Hepatic stellate cell (primary cell): ENCODE measurements at places on chromosomes 1 and 21.

DNA sequence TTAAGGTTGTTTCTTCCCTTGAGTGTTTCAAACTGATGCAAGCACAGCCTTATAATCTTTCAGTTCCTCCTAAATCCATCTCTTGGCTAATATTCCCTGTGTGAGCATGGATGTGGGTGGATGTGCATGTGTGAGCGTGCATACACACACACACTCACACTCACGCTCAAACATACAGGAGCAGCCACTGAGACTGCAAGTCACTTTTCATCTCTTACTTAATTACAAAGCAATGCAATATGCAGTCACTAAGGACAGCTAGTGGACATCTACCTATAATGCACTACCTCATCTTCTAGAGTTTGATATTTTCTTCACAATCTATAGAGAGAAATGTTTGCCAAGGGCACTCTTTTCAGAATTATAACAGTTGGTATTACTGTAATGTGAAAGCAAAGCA lies 1.4 kb downstream of the ESRRG start:
- no peak for DNase-seq

GRCh38 chr1:13916530-13916929 lies 216.5 kb downstream of the PRDM2 start:
- no peak for DNase-seq

DNA sequence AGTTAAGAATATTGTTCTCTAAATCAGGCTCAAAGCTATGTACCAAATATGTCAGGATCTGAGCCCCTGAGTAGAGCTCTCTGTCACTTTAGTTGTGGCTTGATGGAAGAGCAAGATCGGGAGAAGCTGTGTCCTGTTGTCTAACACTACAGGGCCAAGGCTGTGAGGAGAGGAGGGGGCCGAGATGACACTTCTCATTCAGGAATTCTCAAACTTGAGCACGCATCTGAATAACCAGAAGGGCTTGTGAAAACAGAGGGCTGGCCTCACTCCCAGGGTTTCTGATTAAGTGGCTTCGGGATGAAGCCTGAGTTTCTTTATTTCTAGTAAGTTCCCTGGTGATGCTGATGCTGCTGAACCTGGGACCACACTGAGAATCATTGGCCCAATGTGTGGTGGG lies 209.2 kb upstream of the DAB1 start:
- DNase-seq: no peak

DNA sequence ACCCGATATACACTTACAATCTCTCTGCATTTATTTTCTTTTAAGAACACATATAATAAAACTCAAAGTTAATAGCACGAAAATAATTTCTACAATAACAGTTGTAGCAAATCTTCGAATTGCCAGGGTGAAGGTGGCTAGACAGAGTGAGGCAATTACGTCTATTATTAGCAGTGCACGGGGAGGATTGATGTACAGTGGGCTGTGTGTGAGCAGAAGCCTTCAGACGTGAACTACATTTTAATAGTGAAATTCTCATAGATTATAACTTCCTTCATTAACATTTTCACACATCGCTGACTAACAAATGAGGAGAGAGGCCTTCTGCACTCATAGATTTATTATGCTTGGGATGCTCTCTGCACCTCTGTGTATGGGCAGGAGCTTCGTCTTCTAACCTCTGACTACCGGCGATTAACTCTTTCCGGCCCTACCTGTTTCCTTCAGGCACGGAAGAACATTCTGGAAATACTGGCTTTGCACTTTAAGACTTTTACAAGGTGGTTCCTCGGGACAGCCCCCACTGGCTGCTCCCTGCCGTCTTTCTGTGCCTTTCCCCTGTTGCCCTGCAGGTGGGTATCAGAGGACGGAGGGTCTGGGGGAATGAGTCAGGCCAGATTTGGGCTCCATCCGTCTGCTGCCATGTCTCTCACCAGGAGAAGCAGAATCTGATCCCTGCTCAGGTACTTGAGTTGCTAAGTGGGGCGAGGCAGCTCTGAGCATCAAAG lies 200.5 kb downstream of the CAMTA1 start:
- no peak for DNase-seq

DNA sequence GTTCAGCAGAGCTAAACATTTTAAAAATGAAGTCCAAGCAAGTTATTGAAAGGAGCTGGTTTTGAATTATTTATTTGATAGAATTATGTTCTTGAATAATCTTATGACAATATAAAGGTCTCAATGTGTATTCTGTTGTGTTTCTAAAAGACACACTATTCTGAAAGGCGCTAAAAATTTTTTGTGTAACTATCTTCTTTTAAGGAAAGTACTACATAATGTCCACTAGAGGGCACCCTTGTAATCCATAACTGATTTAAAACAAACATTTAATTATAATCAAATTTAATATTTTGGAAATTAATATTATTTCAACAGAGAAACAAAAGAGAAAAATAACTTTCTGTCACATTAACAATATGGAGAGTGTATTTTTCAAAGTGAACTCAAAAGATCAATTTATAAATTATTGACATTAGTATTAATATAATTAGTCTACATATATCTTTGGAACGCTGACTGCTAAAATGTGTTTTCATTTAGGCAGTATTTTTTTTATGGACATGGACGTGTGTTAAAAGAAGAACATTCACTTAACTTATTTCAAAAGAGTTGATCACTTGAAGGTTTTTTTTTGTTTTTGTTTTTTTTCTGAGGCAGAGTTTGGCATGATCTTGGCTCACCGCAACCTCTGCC lies 248.4 kb downstream of the DENND1B start:
- no peak for DNase-seq

DNA sequence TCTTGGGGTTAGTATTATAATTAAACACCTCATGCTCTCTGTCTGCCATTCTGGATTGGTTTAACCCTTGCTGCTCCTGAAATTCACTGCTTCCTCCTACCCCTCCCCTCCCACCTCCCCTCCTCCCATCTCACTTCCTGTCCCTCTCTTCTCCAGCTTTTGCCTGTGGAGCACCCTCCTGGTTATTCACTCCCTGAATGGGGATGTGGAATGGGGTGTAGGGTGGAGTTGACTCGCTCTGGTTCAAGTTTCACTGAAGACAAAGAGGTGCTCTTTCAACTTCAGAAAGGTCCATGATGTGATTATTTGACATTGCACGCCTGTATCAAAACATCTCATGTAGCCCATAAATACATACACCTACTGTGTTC lies 160.5 kb downstream of the PLXNA2 start:
- DNase-seq: no peak

GRCh38 chr1:230739564-230740290 lies 7.5 kb upstream of the CAPN9 start:
- DNase-seq: no peak

- DNase-seq: no peak
Observed at GRCh38 chr1:44103270-44104131, 15.1 kb upstream of the KLF17 start.

DNA sequence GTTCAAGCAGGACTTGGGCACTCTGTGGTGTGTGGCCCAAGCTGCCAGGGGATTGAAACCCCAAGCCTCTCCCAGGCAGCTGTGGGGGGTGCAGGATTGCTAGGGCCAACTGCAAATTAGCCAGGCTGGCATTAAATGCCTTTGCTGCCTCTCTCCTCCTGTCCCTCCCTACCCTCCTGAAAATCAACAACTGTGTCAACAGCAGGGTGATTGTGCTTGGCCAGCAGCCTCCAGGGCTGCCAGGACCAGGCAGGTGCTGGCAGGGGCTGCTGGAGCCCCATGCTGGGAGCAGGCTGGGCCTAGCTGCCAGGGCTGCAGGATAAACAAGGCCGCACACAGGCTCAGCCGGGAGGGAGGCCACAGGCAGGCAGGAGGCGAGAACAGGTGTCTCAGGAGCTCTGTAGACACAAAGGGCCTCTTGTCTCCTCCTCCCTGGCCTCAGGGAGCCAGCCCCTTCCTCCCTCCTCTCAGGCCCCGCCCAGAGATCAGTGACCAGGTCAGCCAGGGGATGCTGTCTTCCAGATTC lies 11.4 kb downstream of the SOX13 start:
- DNase-seq: no peak

DNA sequence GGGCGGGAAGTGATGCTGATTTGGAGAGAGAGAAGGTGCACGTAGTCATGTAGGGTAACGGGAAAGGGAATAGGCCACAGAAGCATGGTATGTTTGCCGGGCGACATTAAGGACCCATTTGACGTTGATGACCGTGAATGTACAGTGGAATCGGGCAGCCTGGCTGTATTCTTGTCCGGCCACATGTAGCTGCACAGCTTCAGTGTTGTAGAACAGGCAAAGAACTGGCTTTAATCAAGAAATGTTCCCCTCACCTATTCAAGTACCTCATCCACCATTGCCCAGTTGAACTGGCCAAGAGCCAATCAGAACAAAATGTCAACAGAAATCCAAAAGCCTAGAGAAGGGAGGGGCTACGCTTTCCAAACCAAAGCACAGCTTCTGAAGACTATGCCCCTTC lies 104.8 kb downstream of the DHRS3 start:
- no peak for DNase-seq

GRCh38 chr1:40162753-40163441 lies 1.7 kb downstream of the RLF start:
- peak; percentile 29 for DNase-seq

DNA sequence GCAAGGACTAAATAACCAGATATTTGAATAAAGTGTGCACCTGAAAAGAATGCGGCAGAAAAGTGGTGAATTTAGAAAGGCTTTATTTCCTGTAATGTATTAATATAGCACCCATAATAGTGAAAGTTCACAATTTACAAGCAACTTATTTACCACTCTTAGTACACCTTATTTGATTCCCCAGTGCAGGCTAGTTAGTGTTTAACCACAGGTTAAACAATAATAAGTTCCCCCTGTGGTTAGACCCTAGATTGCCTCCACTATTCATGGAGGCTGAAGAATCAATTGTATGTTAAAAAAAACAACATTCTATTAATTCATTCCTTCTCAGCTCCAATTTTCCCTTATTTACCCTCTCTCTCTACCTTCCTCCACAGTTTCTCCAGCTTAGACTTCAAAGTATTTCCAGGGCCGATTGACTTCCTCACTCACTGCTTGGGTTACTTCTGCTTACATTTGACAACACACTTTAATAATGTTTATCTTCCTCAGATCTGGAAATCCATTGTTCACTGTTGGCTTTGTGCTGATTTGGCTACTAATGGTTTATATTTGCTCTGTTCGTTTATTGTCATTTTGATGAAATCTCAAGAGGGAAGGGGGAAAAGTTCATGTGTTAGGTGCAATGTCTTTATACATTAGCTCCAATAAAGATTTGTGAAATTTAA lies 796.3 kb downstream of the BRINP3 start:
- DNase-seq: no peak

DNA sequence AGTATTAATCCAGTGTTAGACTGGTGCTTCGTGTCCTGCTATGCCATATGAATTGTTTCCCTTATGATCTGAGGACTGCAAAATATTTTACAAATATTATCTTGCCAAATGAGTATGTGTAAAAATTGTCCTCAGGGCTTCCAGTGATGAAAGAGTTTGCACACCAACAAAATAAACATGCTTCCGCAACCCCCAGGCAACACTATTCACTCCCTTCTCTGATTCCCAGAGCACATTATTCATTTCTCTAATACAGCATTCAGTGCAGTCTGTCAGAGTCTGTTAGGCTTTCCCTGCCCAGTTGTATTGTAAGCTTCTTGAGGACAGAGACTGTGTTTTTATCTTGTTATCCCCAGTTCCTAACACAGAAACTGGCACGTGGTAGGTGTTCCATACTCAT lies 409.9 kb upstream of the C1orf87 start:
- DNase-seq: no peak

- DNase-seq: no peak
Observed at GRCh38 chr1:160615660-160616059, 31.2 kb downstream of the SLAMF1 start.

DNA sequence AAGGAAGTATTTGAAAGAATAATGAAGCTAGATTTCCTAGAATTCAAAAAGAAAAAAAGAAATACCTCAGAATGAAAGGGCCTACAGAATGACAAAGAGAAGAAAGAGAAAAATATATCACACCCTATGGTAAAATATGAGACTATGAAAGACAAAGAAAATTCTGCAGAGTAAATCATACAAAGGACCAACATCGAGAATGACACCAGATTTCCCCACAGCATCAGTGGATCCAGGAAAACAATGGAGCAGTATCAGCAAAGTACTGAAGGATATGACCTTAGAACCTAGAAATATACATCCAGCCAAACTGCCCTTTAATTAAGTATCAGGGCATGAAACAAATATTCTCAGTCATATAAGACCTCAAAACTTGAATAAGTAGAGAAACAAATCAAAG lies 21.2 kb upstream of the IFNAR2 start:
- DNase-seq: no peak

DNA sequence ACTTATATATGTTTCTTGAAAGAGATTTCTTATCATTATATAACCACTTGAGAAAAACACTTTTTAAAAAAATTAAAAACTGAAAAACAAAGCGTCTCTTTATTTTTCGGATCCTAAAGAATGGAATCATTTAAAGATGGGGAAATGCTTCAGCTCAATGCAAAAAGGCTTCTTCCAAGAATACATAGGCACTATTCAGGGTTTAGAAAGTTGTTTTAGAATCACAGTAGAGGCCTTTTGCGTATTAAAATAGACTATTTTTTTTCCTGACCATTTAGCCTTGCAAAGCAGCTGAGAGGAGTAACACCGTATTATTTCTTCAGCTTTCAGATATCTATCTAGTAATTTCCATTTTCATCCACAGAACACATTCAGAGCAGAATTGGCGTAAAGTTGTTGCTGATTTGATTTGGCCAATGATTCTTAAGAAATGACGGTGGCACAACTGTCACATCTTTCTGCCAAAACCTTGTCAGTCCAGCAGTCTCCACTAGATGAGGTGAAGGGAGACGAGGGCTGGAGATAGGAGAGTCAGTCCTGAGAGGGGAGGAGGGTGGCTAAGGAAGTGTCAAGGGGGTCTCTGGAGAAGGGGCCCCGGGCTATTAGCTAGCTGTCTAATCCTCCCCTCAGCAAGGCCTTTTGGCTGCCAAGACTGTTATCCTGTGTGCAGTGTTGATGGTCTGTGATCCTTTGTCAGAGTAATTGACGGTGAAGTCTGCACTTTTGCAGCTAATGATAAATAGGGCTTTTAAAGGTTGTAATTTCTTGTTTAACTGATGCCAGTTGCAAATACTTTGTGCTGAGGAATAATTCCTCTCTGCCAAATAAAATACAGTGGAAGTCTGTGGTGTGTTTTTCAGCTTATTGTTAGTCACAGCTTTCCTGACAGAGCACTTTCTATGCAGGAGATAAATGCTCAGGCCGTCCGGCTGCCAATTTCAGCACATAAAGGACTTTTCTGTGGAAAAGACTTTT lies 34.7 kb downstream of the PRRX1 start:
- DNase-seq: no peak

DNA sequence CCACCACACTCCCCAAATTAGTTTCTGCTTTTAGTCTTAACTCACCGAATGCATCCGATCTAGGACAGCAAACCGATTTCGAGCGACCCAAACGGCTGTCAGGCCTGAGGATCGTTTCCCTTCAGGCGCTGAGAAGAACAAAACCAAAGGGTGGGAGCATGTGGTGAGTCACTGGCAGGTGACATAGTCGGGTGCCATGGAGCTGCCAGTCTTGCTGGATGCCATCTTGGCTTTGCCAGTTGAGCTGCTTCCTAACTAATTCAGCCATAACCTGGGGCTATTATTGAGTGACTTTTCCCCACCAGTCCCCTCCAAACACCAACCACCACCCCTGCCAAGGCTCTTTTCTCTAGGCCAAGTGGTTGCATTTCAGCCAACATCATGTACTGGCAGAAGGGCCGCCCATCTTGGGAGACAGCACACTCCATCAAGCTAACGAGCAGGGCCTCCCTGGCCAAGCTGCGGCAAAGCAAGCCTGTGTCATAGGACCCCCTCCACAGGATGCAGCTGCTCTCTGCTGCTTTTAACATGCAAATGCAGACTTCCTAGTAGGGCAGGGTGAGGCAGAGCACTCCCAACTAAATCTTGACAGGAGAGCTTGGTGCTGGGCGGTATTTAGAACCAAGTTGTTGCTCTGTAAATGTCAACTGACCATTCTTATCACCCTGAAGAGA lies 22.3 kb upstream of the PEX19 start:
- no peak for DNase-seq

GRCh38 chr21:29613021-29613420 lies 314.3 kb downstream of the BACH1 start:
- no peak for DNase-seq
